ENCODE measurements at places on chromosomes 7 and 10.
A peak's percentile ranks its signal among the peaks of the same experiment; 100 is the strongest.

DNA sequence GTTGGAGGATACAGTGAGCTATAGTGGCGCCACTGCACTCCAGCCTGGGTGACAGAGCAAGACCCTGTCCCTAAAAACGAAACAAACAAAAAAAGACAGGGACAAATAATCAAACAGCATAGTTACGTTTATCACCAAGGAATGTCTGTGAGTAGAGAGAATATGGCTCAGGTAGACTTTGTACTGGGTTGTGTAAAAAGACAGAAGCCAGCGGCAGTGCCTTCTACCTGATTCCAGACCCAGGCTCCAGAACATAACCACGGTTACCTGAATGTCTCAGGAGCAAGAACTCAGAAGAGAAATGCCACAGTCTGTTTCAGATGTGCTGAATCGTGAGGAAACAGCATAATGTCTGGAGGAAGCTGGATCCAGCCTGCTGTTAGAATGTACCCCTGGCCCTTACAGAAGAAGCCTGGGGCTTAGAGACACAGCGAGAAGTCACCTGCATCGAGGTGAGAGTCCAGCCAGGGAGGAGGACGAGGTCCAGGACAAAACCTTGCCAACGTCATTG lies 60.9 kb upstream of the KAT6B start:
- no peak for DNase-seq

DNA sequence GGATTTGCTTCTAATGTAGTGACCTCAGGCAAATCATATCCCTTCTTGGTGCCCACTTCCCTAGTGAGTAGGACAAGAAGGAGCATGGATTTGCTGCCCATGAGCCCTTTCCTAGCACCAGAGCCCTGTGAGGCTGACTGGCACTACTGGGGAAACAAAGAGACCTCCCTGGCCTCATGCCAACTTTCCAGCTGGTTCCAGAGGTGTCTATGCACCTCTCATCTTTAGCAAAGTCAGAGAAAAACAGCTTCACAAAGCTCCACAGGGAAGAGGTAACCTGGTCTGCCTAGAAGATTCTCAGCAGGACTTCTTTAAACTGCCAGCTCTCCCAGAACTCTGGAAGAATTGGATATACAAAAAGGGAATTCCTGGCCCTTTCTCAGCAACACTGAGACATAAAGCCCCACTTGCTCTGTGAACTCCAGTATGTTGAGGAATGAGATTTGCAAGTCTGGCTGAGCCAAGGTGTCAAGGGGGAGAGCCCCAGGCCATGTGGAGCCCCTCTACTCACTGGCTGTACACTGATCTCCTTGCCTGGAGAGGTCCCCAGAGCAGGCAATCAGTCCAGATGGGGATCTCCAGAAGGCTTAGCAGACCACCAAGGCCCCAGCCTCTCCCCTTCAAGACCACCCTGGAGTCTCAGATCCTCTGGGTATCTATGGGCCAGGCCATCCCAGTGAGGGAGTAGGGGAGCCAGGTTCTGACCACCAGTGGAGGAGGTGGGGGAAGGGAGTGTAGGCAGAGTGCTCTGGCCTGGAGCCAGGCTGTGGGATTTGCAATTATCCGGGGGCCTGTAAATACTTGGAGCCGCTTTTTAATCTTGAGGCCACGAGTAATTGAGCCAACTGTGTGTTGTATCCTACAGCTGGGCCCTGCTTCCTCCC lies 24.4 kb upstream of the RBM20 start:
- DNase-seq, result no peak

DNA sequence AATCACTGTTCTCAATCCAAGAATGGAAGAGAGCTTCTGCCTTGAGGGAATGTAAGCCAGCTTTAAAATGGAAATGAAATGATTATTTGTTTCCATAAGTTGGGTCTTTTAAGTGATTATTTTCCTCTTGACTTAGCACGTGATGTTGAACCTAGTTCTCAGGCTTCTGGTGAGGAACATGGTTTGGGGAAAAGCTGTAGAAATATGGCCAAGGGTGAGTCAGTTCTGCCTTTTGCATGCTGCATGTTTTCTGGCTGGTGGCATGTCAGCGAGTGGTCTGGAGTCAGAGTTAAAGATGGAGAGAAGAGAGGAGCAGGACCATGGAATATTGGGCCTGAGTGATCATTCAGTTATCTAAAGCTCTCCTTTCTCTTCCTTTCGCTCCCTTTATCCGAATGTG lies 54.0 kb downstream of the DNAH11 start:
- no peak for DNase-seq

GRCh38 chr10:28202941-28203352 lies 99.9 kb downstream of the MPP7 start:
- no peak for DNase-seq

- DNase-seq, result no peak
Measured at GRCh38 chr7:129160161-129160905, 15.8 kb downstream of the TSPAN33 start.

DNA sequence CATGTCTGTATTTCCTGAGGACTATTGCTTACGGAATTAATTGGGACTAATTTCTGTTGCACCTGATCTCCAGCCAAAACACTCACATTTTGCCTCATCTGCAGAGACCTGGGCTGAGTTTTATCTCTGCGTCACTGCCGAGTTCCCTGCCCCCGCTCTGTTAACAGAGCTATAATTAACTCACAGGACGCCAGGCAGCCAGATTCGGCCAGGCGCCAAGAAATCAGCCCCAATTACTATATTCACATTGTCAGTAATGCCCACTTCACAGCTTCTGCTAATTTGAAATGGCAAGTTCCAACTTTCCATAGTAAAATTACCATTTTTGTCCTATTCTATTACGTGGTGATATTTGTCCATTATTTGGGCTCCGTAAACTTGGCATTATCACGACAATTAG lies 130.5 kb downstream of the CUX1 start:
- DNase-seq, result no peak

DNA sequence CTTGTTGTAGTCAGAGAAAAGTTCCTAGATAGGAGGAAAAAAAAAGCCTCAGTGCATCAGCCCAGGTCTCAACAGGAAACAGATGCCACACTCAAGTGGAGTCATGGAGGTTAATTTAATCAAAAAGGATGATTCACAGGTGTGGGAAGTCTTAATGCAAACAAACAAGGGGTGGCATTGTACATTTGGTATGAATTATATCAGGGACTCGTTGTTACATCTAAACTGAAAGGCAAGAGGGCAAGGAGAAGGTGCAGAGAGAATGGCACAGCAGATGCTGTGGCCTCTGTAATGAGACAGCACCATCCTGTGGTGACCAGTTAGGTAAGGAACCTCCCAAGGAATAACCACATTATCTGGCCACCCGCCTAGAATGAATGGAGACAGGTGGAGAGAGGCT lies 133.7 kb downstream of the PTPRZ1 start:
- no peak for DNase-seq

DNA sequence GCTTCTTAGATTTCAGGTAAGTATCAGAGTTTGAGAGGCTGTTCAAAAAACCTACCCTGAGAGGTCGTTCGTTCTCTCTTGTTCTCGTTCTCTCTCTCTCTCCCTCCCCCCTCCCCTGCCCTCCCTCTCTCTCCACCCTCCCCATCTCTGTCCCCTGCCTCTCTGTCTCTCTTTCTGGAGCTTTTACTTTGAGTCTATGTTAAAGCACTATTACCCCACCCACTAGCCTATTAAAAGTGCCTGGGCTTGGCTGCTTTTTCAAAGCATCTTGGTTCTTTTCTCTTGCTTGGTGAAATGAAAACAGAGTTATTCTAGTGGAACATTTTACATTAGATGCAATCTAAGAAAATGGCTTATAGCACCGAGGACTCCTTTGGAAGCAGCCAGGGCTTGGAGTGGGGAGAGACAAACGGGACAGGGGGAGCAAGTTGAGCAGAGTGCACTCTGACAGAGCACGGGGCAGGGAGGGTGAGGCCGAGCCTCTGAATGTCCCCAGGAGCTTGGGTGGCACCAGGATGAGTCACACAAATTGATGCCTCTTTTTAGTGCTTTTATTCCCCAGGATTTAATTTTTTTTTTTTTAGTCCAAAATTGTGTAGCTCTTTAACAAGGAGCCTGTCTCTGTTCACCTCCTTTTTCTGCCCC lies 134.3 kb downstream of the CFAP58 start:
- DNase-seq, result no peak

DNA sequence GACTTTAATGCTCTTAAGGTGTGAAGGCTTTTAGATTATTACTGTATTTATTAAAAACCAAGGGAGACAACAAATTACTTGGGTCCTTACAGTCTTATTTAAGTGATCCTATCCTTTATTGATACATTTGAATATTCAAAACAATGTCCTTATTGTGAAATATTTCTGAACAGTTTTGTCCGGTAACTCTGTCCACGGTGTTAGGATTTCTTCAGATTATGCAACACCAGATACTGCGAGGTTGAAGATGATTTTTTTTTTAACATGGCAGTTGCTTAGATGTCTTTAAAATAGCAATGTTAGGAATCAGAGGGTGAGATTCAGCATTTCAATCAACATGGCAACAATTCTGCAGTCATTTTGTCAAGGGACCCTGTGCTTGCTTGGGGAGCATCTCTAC lies 176.5 kb downstream of the CSTF2T start:
- DNase-seq, result no peak

GRCh38 chr7:22190736-22191135 lies 166.2 kb downstream of the RAPGEF5 start:
- no peak for DNase-seq

DNA sequence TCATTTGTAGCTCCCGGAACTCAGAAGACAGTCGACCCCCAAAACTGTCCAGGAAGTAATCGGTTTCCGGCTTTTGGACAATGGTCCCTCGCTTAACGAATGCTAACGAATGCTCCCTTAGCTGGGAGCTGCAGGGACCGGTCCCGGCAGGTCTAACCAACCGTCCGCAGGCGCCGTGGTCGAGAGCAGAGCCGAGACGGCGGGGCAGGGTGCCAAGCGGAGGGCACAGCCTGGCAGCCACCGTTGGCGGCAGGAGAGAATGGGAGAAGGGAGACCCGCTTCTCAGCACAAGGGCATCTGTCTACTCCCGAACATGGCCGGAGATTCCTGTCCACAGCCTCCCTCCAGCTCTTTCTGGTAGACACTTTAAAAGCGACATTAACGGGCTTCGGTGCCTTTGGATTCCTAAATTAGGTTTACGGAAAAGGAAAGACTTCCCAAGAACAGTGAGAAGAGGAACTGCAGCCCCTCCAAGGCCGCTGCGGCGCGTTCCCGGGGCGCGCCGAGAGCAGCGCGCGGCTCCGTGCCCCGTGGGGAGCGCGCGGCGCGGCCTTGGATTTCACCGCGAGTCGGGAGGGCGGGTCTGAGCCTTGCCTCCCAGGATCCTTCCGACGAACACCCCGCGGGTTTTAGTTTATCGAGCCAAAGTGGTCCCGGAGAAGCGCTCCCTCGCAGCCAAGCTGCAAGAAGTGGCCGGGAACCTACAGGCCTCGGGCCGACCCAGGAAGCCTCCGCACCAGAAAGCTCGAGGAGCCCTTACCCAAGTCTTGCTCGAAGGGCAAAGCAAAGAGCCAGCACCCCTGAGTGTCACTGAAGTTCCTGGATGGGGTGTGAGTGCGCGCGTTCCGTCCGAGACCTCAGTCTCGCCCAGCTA lies 3.6 kb upstream of the TBX20 start:
- DNase-seq, result no peak

- no peak for DNase-seq
Measured at GRCh38 chr7:151137076-151137675, 30.3 kb downstream of the GBX1 start.

GRCh38 chr10:102564209-102564834 lies 60.5 kb downstream of the SUFU start:
- DNase-seq, result no peak

GRCh38 chr7:129210256-129210988 lies 14.4 kb upstream of the AHCYL2 start:
- DNase-seq, result no peak

DNA sequence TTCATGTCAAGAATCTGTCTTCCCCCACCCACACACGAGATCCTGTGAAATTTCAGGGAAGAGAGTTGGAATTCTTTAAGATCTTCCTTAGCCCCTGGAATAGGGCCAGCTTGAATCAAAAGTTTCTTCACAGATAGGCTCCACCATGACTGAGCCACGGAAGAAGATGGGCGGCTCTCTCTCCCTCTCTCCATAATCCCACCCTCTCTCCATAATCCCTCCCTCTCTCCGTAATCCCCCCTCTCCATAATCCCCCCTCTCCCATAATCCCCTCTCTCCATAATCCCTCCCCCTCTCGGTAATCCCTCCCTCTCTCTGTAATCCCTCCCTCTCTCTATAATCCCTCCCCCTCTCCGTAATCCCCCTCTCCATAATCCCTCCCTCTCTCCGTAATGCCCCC lies 20.4 kb downstream of the SHH start:
- DNase-seq, result no peak

- no peak for DNase-seq
Measured at GRCh38 chr7:85479918-85480643, 293.2 kb upstream of the SEMA3D start.

DNA sequence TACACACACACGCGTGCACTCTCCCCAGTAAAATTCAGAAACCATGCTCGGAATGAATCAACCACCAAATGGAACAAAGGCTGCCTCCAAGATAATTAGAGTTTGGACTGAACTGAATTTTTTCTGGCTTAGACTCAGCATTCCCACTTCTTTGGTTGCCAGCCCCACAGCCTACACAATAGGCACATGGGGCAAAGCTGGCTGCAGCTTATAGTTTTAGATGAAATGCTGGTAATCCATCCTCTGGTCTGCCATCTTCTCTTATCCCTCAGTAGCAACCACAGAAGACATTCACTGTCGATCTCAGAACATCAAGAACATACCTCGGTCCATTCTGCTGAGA lies 44.2 kb downstream of the PDE1C start:
- DNase-seq, result no peak

DNA sequence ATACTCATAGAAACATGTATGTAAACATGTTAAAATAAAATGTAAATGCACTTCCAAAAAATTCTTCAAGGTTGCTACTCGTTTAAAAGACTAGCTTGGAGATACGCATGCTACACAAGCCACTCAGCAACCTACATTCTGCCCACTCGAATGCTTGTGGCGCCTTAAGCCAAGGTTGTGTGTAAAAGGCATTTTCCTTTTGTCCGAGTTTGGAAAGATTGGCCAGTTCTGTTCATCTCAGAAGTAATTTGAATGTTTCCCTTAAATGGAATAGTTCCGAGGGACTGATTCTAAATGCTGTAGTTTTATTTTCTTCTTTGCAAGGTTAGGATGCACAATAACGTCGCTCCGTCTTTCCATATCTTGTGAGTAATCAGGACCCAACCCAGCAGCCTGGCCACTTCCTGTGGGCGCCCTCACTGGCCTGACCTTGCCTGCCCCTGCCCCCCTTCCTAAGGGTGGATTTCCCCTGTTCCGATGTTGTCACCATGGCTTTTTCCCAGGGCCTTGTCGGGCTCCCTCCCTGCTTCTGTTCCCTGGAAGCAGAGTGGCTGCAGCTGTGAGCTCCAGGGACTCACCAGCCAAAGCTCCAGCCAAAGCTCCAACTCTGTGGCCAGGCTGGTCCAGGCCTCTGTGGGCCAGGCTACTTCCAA lies 70.6 kb downstream of the PTPRE start:
- peak; percentile 60 for DNase-seq

GRCh38 chr7:30929686-30930085 lies 18.0 kb downstream of the AQP1 start:
- DNase-seq, result no peak

Data from kidney epithelial cell (primary cell).